ENCODE measurements at places on chromosomes 2 and 18.

GRCh38 chr2:120758181-120759144 is 22.8 kb downstream of the GLI2 start:
- DNase-seq = no peak

DNA sequence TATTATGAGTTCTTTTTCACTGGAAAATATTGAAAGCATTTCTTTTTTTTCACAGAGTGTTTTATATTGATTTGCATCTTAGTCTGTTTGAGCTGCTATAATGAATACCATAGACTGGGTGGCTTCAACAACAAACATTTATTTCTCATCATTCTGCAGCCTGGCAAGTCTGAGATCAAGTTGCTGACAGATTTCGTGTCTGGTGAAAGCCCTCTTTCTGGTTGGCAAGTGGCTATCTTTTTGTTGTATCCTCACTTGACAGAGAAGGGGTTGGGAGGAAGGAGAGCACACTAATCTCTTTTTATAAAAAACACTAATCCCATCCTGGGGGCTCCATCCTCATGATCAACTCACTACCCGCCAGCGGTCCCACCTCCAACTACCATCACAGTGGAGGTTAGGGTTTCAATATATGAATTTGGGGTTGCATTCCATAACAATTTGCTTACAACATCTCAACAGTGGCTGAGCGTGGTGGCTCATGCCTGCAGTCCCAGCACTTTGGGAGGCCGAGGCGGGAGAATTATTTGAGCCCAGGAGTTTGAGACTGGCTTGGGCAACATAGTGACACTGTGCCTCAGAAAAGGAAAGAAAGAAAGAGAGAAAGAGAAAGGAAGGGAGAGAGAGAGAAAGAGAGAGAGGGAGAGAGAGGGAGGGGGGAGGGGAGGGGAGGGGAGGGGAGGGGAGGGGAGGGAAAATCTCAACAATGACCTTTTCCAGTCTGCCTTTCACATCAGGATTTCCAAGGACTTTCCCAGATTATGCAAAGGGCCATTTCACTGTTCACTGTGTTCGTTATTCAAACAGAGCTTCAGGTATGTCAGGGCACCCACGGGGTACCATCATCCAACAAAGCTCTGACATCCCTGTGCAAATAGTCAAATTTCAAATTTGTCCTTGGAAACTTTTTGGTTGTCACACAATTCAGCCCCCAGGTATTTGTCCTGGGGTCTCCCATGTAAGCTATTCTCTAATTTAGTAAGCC is 111.1 kb downstream of the AP1S3 start:
- DNase-seq = no peak

DNA sequence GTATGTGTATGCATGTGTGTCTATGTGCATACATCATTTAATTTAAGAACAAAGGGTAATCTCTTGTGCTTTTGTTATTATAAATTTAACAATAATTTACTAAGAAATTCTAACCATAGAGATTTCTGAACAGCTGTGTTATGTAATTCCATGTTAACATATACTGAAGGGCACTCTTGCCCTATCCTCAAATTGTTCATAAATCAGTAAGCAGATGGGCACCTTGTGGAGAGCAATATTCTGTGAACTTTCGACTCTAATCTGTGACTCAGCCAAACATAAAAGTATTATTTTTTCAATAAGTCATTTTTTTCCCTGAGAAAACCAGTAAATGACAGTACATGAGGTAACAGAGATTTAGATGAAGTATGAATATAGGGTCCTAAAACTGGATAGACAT is 938.3 kb upstream of the CRIM1 start:
- no peak for DNase-seq

GRCh38 chr2:150983314-150983897 is 278.3 kb downstream of the RBM43 start:
- DNase-seq = no peak

DNA sequence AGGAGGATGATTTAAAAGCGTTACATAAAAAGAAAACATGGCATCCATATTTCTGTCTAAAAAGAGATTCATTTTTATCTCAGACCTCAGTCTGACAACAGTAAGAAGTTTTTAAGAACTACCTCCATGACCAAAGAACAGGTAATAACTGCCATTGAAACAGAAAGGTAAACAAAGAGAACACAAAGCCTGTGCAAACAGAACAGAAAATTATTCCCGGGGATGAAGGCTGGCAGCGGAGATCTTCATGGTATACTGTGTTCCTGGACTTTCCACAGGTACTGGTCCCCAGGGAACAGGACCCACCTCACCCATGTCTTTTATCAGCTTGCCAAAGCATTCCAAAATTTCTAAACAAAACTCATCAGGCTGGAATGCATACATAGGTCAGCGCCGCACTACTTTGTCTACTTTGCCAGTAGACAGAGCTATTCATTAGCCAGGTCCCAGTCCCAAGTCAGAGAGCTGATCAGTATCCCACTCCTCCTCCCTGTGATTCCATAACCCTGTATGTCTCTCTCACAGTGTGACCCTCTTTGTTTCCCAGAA is 277.3 kb downstream of the MBD2 start:
- no peak for DNase-seq

GRCh38 chr2:142915502-142915901 is 38.0 kb downstream of the KYNU start:
- no peak for DNase-seq

DNA sequence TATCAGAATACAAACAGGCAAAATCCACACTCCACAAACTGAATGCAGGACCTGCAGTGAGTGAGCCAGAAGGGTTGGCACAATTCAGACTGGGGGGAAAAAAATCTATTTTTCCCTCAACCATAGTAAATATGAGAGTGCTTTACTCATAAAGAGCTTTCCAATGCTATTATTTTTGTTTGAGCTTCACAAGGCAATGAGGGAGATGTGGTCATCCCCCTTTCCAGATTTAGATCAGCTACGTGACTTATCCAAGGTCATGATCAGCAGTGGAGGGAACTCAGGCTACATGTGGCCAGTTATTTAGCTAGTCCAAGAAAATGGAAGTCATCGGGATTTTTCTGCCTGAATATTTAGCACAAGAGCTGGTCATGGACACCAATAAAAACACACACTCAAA is 120.4 kb upstream of the KLF7 start:
- DNase-seq = no peak

- no peak for DNase-seq
Observed at GRCh38 chr2:220215785-220216184, 588.4 kb downstream of the SLC4A3 start.

DNA sequence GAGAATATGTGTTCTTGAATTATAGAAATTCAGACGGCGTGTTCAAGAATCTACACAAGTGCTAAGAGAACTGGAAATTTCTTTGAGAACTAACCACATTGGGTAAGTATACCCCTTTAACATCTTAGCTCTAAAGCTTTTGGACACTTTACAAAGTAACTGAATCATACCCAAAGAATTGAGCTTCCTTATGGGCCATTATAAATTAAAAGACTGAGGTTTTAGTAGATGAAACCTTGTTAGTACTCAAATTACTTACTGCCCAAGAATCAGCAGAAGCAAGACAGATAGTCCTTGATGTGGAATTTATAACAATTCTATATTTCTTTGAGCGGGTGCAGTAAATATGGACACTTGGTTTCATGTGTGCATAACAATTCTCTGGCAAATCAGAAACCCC is 168.3 kb downstream of the PRPF40A start:
- no peak for DNase-seq

DNA sequence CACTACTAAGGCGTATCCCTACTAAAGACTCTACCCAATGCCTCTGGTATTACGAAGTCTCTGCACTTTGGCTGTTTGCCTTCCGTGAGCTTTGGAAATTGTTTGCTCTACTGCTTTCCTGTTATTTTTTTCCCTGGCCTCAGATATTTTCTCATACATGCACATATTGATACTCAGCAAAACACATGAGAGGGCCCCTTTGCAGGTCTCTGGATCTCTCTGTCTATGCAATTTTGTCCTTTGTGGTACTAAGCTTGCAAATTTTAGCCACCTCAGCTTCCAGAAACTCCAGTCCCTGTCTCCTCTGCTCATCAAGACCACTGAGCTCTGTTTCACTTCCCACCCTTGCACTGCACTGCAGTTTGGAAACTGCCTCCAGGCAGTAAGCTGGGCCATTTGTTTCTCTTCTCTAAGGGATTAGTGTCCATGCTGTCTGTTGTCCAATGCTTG is 46.6 kb downstream of the TAF1B start:
- no peak for DNase-seq

DNA sequence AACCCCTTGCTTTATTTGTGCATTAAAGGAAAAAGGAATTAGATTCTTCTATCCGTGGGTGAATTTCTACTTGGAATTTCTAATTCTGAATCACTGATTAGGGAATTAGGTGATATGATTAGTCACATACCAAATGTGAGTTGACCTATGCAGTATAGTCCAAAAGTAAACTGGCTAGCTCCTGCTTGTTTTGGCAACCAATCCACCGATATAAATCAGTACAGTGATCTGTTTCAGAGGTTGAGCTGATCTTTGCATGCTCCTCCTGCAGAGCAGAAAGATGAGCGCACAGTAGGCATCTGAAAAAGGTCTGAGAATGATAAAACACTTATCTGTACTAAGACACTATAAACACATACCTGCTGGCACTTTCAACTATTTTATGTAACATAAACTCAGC is 86.6 kb downstream of the LRP1B start:
- no peak for DNase-seq

- no peak for DNase-seq
Observed at GRCh38 chr2:8249769-8250168, 432.1 kb upstream of the ID2 start.

- DNase-seq = no peak
Observed at GRCh38 chr2:199940373-199940772, 14.9 kb downstream of the TYW5 start.

DNA sequence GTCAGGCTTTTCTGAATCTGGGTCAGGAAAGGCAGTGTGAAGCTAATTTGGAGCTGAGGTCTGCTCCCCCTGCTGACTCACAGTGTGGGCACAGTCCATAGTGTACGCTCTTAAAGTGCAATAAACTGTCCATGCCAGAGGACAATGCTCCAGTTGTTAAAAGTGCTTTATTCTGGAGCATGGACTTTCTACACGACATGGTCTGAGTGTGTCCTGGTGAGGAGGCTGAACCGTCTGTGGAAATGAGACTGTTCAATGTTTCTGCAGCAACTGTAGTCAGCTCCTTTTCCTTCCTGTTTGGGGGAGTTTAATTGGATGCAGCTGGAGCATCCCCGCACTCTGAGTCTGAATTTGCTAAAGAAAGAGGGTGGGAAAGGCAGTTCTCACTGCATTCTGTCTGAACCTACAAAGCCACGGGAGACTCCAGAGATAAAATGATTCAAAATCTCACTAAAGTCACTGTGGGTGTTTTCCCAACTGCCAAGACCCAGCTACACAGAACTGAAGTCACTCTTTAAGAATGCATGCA is 110.2 kb upstream of the TRIB2 start:
- DNase-seq = no peak

DNA sequence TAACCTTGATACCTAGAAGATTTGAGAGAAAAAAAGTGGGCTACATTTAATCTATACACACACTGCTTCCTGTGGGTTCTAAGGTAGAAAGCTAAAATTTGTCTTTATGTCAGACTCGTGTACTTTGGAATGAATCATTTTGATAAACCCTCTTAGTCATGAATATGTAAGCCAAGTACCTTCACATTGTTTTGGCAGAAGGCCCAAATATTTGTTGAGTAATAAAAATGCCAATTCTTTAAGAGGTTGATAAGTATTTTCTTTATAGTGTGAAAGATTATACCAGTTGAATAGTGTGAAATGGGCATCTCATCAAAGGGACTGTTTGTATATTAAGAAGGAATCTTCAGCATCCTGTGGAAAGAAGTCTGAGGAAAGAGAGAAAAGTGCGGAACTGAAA is 1464.7 kb upstream of the ZEB2 start:
- DNase-seq = no peak

DNA sequence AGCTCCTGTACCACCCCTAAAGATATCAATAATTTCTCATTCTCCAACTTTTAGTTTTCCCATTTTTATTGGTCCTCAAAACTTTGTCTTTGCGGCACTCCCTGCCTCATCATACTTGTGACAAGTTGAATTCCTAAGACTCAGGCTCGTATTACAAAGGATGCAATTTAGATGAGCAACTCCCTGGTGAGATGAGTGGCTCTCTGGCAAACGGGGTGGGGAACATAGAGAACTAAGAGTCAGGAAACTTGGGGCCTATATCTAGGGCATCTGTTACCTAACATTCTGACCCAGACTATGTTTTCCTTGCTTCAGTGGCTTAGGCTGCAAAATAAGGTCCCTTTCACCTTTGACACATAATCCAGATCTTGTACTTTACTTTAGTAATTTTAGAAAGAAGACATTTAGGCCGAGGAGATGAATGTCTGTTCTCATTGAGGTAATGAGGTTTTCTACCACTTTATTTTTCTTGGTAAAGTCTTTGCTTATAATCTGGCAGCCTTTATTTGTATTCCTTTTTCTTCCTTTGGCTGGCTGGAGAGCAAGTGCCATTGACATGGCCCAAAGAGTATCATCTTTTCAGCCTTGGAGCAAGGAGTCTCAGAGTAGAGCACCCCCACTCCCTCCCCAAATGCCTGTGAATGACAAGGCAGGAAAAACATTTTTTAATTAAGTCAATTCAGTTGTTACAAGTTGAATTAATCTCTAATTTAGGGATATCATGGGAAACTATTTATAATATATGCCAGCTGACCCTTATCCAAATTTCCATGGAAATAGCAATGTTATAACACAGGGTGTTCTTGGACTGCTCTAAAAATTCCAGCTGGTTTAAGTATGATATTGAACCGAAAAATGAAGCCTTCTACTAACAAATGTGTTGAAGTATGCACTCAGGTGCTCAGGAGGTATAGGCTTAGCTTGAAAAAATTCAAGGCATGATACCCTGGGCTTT is 15.2 kb downstream of the TSPYL6 start:
- DNase-seq = peak; percentile 18

- no peak for DNase-seq
Observed at GRCh38 chr18:48340560-48340959, 68.6 kb downstream of the ZBTB7C start.

DNA sequence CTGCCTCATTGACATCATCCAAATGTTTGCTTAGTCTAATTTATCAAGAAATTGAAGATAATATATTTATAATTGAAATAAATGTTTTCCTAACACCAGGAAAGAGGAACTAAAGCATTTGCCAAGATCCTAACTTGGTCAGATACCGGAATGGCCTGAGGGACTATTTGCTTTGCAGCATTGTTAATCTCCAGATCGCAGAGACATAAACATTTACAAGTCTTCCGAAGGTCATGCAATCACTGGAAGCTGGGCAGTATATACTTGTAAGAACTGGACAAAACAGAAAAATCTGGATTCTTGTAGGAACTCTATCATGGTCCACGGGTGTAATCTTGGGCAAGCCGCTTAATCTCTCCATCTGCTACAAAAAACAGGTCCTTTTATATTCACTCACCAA is 42.2 kb downstream of the CYBRD1 start:
- DNase-seq = no peak

GRCh38 chr2:237452861-237453260 is 34.2 kb upstream of the MLPH start:
- no peak for DNase-seq

- peak; percentile 48 for DNase-seq
Observed at GRCh38 chr2:214593727-214594126, 182.9 kb downstream of the VWC2L start.

Data from GM04504 (cell line).